ENCODE measurements at places on chromosomes 7 and 10. TPM values are rescaled to one million over a fixed set of nuclear protein-coding genes. Genes with fewer than 3 reads are reported as not detected.

CPXM2 gene
- 13.3 TPM for polyA plus RNA-seq

DYDC2 gene
- 0.24 TPM for polyA plus RNA-seq

TNKS2 gene
- 29.7 TPM for polyA plus RNA-seq

ASAH2 gene
- polyA plus RNA-seq = 1.1 TPM

LLCFC1 gene
- polyA plus RNA-seq = not detected

LEP gene
- 0.01 TPM for polyA plus RNA-seq

CTAGE8 gene
- polyA plus RNA-seq = not detected

GCK gene
- polyA plus RNA-seq = 2.7 TPM

ADAMTS14 gene
- polyA plus RNA-seq = 0.41 TPM

GPER1 gene
- polyA plus RNA-seq = 2.9 TPM

CDHR3 gene
- 1.8 TPM for polyA plus RNA-seq

TMEM176B gene
- polyA plus RNA-seq = 131 TPM

KDM7A gene
- polyA plus RNA-seq = 3.8 TPM

WDR86 gene
- polyA plus RNA-seq = 0.77 TPM

REEP3 gene
- polyA plus RNA-seq = 9.3 TPM

APBB1IP gene
- polyA plus RNA-seq = 10.2 TPM

MMRN2 gene
- polyA plus RNA-seq = 29.9 TPM

TMEM140 gene
- 13.0 TPM for polyA plus RNA-seq

Measured in ovary (tissue), 10 donors.